ENCODE measurements at places on chromosomes 12 and 14.

- no peak for DNase-seq
These were observed 42.7 kb downstream of the SYNE2 start for GRCh38 chr14:63895510-63895909.

GRCh38 chr12:57109207-57110103, 1.7 kb downstream of the STAT6 start:
- no peak for DNase-seq

GRCh38 chr14:32226056-32226455, 23.0 kb upstream of the RNU6-8 start:
- no peak for DNase-seq

GRCh38 chr14:21748869-21749303, 75.3 kb upstream of the OR4E1 start:
- DNase-seq: peak; percentile 47

- peak; percentile 65 for DNase-seq
These were observed 82.7 kb downstream of the C14orf132 start for GRCh38 chr14:96121660-96122395.

DNA sequence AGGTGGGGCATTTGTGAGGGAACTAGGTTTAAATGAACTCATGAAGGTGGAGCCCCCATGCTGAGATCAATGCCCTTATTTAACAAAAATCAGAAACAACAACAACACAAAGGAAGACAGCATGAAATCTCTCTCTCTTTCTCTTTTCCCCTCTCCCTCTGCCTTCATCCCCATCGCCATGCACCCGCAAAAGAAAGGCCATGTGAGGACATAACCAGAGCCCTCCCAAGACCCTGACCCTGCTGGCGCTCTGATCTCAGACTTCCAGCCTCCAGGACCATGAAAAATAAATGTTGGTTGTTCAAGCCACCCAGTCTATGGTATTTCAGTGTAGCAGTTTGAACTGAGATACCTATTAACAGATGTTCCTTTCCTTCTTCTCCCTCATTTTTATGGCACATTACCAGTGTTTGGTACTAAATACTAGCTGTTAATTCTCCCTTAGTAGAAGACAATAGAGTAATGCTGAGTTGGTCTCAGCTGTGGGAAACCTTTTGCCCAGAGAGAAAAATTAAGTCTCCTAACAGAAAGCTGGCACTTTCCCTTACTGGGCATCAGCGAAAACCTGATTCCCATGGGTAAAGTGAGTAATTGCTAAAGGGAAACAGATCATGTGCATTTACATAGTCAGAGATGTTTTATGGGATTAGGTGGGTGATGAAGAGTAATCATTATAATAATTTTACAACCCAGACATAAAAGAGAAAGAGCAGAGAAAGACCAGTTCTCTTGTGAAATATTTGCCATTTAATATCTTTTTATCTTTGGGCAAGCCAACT, 264.0 kb upstream of the PLEKHG7 start:
- no peak for DNase-seq

DNA sequence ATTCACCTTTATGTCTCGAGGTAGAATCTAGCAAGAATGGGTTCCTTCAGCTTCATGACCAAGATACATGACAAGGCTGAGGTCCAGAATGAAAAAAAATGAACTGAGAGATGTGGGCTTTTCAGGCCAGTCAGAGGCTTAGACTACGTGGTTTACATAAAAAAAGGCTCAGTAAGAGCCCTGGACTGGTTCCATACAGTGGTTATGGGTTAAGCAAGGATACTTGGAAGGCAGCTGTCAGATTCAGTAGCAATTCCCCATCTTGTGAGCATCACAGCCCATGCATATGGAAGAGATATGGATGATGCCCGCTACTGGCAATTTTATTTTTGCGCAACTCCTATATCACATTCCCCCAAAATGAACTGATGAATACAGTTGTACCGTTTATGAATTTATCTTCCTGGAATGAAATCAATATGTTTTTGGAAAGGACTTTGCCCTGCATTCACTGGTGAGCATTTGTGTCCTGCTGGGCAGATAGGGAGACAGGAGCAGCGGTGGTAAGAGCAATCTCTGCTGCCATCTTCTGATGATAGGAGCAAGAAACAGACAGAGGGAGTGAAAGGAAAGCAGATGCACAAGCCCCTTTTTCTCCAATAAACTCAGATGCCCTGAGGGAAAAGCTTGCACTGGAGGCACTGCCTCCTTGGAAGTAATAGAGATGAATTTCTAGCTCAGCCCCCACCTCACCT, 280.4 kb downstream of the GALC start:
- DNase-seq: no peak

DNA sequence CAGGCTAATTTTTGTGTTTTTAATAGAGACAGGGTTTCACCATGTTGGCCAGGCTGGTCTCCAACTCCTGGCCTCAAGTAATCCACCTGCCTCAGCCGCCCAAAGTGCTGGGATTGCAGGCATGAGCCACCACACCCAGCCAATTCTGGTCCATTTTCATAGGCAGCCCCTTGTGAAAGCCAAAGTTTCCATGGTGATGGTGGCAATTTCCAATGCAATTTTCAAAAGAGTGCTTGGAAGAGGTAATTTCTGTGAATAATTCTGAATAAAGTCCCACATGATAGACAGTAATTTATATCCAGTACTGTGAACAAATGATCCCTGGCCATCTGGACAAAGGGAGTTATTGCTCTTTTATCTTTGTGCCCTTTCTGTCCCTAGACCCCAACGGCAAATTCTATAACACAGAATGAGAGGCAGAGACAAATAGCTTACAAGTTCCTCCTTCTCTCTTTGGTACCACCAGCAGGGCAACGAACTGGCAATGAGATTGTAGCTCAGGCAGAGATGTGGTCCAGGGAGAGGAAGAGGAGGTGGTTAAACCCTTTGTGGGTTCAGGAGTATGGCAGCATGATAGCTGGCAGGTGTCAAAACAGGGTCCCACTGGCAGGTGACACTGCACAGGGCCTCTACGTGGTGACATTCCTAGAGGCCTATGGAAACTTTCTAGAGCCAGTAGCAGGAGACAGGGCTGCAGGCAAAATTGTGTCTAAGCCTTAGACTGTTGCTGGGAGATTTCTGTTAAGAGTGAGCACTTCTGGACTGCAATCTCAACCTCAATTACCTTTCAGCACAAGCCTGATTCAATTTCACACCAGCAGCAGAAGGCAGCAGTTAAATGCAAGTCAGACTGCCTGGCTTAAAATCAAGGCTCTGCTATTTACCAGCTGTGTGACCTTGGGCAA, 46.5 kb downstream of the NT5DC3 start:
- no peak for DNase-seq

GRCh38 chr12:124082687-124083086, 109.7 kb downstream of the ZNF664 start:
- no peak for DNase-seq

GRCh38 chr12:1471224-1471623, 123.2 kb downstream of the FBXL14 start:
- no peak for DNase-seq

DNA sequence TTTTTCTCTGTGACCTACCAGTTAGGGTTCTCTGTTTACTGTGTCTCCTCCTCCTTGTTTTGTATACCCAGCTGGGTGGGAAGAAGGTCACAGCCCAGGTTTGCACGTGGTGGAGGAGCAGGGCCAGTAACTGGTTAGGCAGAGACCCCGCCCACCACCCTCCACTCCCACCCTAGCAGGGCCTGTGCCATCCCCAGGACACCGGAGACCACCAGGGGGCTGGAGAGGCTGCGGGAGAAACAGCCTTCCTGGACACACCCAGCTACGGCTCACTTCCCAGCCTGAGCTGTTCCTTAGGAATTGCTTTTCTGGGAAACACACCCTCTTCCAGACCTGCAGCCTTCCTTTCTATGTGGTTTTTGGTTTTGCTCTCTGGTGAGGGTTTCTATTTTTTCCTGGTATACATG, 21.1 kb downstream of the BDKRB2 start:
- no peak for DNase-seq

DNA sequence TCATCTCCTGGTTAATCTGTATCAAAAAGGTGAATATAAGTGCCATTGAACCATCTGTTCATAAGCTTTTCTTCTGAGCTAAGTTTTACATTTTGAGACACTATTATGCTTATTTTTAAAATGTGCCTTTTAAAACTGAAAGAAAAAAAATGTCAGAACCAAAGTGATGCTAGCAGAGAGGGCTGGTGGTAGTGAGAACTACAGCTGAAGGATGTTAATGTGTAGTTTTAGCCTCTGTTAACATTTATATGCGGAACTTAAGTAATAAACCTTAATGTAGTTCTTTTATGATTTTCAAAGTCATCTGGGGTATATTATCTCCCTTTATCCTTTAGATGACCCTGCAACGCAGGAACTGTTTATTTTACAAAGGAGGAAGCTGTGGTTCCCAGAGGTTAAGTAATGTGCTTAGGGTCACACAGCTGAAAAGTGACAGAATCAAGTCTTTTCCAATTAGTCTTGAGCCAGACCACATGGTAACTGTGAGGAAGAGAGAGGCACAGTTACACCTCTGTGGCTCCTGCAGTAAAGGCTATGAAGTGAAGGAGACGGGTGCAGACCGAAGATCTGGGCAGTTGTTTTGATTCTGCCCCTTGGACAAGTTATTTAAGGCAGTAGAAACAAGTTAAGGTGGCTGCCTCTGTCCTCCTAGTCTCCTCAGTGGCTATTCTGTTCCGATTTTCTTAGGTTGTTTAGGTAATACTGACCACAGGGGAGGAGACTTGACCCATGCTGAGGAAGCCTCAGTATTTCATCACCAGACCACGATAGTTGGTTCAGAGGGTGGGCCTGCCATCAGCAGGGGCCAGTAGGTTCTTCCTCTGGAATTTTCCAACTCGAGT, 23.9 kb downstream of the GNG2 start:
- peak; percentile 82 for DNase-seq

GRCh38 chr14:59103396-59103795, 85.1 kb upstream of the DAAM1 start:
- DNase-seq: no peak

GRCh38 chr12:12786351-12786705, 869 bp downstream of the APOLD1 start:
- DNase-seq: no peak

DNA sequence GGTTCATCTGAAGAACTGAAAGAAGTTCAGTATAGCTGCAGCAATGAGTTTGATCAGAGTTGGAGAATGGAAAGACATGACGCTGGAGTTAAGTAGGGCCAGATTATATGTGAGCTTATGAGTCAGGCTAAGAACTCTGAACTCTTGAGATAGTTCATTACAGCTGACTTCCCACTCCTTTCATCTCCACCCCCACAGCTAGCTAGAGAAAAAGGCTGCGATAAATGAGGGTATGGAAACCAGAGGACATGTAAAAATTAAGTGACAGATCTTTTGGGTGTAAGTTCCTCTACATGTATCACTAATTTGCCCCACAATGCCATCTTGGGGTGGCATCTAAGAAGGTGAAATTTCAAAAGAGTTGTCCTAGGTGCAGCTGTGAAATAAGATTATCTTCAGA, 28.6 kb downstream of the PYM1 start:
- peak; percentile 54 for DNase-seq

- DNase-seq: no peak
These were observed 110.5 kb downstream of the TGFB3 start for GRCh38 chr14:75871181-75871880.

DNA sequence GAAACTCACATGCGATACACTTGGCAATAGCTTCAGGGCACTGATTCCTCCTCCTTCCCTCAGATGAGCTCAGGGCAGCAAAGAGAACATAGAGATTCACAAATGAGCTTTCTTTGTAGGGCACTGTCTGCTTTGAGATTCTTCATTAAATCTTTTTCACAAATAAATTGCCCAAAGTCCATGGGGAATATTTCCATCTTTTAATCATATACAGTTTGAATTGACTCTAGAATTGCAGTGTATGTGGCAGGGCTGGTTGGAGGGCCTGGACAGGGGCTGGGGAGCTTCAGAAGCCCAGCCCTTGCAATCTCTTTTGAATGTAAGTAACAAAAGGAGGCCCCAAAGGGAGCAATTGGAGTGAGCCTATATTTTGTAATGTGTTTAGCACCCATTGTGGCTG, 197.5 kb downstream of the NOVA1 start:
- no peak for DNase-seq

DNA sequence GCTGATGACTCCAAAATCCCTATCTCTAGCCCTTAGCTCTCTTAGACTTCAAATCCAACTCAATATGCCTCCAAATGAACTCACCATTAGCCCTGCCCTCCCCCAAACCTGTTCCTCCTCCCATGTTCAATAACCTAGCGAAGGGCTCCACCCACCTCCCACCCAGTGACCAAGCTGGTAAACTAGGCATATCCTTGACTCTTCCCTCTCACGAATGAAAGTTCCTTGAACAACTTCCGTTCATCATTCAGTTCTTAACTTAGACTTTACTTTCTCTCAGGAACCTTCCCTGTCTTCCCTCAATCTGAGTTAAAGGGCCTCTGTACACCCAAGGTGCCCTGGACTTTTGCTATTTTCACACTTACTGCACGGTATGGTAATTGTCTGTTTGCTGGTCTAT, 1.9 kb upstream of the KLHDC1 start:
- no peak for DNase-seq

DNA sequence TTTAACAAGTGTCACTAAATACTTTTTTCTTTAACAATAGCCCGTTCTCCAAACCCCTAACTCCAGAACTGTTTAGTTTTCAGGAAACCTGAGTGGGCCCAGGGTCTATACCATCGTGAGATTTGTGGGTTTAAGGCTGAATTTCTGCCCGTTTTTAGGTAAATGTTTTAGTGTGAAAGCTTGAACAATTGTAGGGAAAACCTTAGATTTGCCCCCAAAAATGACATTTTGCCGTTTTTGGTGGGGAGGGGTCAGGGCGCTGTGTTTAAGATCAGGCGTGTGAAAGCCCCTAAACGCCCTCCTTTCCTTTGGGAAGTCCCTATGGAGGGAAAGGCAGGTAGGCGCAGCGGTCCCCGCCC, 320 bp upstream of the PRPF39 start:
- DNase-seq: no peak

- no peak for DNase-seq
These were observed 203.5 kb upstream of the G2E3 start for GRCh38 chr14:30355431-30355913.

DNA sequence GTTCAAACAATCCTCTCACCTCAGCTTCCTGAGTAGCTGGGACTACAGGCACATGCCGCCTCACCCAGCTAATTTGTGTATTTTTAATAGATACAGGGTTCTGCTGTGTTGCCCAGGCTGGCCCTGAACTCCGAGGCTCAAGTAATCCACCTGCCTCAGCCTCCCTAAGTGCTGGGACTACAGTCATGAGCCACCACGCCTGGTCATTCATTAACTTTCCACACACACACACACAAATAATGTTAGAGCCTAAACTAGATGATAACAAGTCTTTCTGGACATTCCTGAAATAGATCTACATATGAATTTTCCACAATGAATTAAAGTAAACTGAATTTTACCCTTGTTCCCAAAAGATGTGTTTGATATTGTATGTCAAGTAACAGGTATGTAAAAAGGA, 776.0 kb downstream of the GALC start:
- no peak for DNase-seq

DNA sequence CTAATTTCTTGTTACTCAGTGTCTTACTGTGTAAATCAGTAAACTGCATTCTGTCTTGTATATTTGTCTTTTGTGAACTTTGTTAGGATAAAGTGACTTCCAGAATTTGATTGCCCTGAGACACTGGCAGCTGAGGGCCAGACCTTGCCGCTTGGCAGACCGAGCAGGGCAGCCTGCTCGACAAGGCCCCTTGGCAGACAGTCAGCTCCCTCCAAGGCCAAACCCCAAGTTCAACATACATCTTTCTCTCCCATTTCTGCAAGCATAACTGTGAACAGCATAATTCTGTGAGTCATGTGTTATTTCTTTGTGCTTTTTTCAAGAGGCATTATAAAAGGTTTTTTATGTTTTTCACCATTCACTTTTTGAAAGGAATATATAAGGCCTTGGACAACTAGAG, 39.2 kb upstream of the BMAL2 start:
- peak; percentile 28 for DNase-seq
